ENCODE measurements at places on chromosomes 6 and 20. TPM values are rescaled to one million over a fixed set of nuclear protein-coding genes. Genes with fewer than 3 reads are reported as not detected.
A peak's percentile ranks its signal among the peaks of the same experiment; 100 is the strongest.

DNA sequence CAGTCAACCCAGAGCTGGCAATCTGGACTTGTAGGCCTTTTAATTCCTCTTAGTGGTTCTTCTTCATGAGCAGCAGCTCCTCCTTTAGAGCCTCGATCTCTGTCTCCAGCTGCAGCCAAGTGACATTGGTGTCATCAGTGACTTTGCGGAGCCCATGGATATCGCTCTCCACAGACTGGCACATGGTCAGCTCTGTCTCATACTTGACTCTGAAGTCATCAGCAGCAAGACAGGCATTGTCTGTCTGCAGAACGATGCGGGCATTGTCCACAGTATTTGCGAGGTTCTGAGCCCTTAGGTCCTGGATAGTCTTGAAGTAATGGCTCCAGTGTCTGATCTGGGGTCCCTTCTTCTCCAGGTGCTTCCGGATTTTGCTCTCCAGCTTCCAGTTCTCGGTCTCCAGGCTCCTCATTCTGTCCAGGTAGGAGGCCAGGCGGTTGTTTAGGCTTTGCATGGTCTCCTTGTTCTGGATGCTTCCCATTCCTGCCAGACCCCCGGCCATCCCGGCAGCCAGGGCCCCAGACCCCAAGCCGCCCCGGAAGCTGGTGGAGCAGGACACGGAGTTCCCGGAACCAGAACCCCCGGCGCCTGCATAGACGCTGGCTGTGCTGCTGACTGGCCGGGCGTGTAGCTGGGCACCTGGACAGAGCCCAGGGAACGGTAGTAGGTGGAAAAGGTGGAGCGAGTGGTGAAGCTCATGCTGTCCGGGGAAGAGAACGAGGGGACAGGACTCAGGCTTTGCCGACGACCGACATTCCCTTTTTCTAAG, 15.1 kb downstream of the RFPL4B start:
- no peak for DNase-seq
- H3K4me3 ChIP-seq: no peak overlapping the region
- H3K36me3 ChIP-seq: no peaks in the 10 kb centered on the region
- H3K27me3 ChIP-seq: no peaks in the 10 kb centered on the region
- H3K4me1 ChIP-seq: no peaks in the 10 kb centered on the region
- H3K27ac ChIP-seq: no peak overlapping the region

GRCh38 chr6:155115893-155116570, 120.9 kb downstream of the TIAM2 start:
- H3K4me3 ChIP-seq: no peak overlapping the region
- no peaks in the 10 kb centered on the region for H3K36me3 ChIP-seq
- H3K27ac ChIP-seq: no peak overlapping the region
- no peak for DNase-seq
- H3K4me1 ChIP-seq: no peaks in the 10 kb centered on the region
- H3K27me3 ChIP-seq: no peaks in the 10 kb centered on the region

NKAIN4 gene
- total RNA-seq: not detected

GRCh38 chr6:127288705-127289104, 22.0 kb downstream of the RNF146 start:
- no peaks in the 10 kb centered on the region for H3K27me3 ChIP-seq
- no peaks in the 10 kb centered on the region for H3K4me1 ChIP-seq
- H3K4me3 ChIP-seq: no peak overlapping the region
- H3K27ac ChIP-seq: no peak overlapping the region
- DNase-seq: no peak

GRCh38 chr20:45318948-45319347, 10.8 kb upstream of the MATN4 start:
- no peak overlapping the region for H3K4me3 ChIP-seq
- H3K27me3 ChIP-seq: no peaks in the 10 kb centered on the region
- no peak for DNase-seq
- no peaks in the 10 kb centered on the region for H3K4me1 ChIP-seq

- H3K27me3 ChIP-seq: no peaks in the 10 kb centered on the region
- no peak overlapping the region for H3K27ac ChIP-seq
- no peak overlapping the region for H3K4me3 ChIP-seq
Observed at GRCh38 chr6:34520645-34521462, 35.3 kb downstream of the SPDEF start.

OLIG3 gene
- total RNA-seq: not detected

DNA sequence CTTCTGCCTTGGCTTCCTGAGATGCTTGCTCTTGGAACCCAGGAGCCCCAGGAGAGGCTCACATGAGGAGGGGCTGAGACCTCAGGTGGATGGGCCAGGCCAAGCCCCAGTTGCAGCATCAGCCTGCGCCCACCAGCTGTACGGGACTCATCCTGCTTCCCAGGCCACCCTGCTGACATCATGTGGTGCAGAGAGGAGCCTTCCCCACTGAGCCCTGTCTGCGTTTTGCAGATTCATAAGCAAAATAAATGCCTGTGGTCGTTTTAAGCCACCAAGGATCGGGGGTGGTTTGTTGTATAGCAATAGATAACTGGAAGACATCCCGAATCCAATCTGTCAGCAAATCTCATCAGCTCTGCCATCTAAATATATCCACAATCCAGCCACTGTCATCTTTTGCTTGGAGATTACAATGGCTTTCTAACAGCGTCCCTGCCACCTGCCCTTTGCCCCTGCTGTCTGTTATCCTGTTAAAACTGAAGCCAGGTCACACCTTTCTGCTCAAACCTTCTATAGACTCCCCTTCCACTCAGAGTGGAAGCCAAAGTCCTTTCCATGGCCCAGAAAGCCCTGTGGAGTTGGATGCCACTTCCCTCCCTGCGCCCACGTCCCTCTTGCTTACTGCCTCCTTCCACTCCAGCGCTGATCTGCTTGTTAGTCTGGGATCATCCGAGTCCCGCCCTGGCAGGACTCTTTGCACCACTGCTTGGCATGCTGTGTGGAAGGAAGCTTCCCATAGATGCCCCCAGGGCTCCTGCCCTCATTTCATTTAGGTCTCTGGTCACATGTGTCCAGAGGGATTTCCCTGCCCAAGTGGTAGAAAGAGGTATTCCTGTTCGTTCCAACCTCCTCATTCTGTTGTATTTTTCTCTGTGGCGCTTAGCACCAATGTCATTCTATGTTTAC, 24.0 kb upstream of the MLN start:
- H3K27me3 ChIP-seq: no peaks in the 10 kb centered on the region
- no peaks in the 10 kb centered on the region for H3K36me3 ChIP-seq
- no peak overlapping the region for H3K27ac ChIP-seq
- no peak overlapping the region for H3K4me3 ChIP-seq

GRCh38 chr6:19891451-19891850, 54.3 kb downstream of the ID4 start:
- no peak for DNase-seq
- no peak overlapping the region for H3K4me3 ChIP-seq

DNA sequence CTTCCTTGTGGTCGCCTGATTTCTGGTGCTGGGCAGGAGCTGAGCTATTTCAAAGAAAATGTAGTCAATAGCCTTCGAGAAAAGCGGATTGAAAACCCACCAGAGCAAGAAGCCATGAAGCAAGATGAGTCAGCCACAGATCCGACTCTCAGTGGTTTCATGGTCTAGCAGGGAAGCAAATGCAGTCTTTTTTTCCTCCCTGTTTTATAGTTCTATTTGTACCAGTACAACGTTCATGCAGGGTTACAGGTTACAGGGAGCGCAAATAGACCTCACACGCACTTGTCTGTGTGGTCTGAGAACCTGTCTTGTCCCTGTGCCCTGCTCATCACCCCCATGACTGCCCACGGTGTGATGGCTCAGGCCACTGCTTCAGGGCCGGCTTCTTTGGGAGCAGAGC, 309.8 kb upstream of the SUPT3H start:
- no peaks in the 10 kb centered on the region for H3K36me3 ChIP-seq
- H3K27ac ChIP-seq: no peak overlapping the region
- no peak for DNase-seq
- H3K4me3 ChIP-seq: no peak overlapping the region

DNA sequence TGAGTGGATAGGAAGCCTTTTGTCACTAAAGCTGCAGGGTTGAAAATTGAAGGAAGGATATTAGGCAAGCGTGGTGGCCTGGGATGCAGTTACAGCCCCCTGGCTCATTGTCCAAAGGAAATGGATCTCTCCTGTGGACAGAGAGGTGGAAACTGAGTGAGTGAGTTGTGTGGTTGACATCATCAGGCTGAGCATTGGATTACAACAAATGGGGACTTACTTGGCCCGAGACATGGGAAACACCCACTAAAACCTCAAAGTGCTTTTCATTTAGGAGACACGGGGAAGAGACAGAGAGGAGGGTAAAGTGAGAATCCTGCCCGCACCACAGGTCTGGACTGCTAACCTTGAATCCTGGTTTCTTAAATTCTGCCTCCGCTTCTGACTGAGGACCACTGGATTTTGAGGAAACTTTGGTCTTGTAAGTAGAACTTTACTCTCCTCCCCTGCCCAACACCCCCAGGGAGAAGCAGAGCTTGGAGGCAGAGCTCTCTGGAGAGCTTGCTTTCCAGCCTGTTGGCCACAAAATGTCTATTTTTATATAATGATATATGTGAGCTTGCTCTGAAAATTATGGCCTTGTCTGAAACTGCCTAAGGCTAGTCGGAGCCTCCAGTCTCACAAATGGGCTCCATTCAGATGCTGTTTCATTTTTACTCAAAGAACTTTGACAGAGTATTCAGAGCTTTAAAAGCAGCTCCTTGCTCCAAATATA, at the start of gene PKIG:
Gene PKIG (plus strand): TSS at position 269 of the 715 bp plus-strand sequence. CDS start 31,978 bp downstream, outside the sequence.
- DNase-seq: peak; percentile 79
- H3K27me3 ChIP-seq: no peaks in the 10 kb centered on the region
- peaks cover 17% of the 10 kb centered on the region for H3K4me1 ChIP-seq
- peak within 1 kb of the TSS; percentile 44 for H3K4me3 ChIP-seq
- no peaks in the 10 kb centered on the region for H3K36me3 ChIP-seq
- peak within 1 kb of the TSS; percentile 91 for H3K27ac ChIP-seq

DNA sequence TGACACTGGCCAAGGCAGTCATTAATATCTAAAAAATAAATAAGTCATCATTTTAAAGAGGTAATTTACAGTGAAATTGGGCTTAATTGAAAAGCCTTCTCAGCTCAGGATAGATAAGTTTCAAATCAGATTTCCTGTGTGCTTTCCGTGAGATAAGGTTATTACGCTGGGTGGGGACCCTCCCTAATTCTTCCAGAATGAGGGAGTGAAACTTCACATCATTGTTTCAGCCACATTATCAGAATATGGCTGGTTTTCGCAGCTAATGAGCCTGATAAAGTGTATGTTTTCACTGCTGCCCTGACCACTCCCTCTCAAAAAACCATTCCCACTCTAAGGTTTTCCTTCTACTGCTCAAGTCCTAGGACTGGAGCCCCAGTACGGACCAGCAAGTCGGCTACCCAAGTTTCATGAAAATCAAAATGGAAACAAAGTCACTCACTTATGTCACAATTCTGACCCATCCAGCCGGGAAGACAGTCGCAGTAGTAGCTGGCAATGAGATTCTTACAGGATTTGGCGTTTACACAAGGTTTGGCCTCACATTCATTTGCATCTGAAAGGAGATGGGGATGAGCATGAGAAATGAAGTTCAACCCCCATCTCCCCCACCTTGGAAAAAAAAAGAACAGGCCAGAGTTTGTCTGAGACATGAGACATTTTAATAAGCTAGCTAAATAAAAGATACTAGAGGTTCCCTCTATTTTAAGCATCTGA, 24.6 kb downstream of the JAG1 start:
- DNase-seq: no peak
- no peak overlapping the region for H3K4me3 ChIP-seq
- peaks cover 3% of the 10 kb centered on the region for H3K4me1 ChIP-seq
- H3K36me3 ChIP-seq: no peaks in the 10 kb centered on the region
- H3K27ac ChIP-seq: peak overlapping the region; percentile 5

FAM184A gene
- 5.5 TPM for total RNA-seq

CST7 gene
- 1.2 TPM for total RNA-seq

ELOVL2 gene
- 0.09 TPM for total RNA-seq

DNA sequence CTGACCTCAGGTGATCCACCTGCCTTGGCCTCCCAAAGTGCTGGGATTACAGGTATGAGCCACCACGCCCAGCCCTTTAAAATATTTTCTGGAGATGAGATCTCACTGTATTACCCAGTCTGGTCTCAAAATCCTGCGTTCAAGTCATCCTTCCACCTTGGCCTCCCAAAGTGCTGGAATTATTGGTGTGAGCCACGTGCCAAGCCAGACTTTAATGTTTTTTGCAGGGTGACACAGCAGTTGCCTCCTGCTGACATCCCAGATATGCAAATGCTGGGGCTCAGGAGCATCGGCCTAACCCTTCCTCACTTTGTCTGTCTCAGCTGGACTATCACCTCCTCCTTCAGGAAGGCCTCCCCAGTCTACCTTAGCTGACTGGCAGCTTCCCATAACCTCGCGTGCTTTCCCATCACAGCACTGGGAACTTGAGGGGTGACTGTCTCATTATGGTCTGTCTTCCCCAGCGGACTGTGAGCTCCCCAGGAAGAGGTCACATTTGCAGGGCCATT, 14.3 kb upstream of the ID1 start:
- no peak overlapping the region for H3K27ac ChIP-seq
- no peaks in the 10 kb centered on the region for H3K27me3 ChIP-seq
- no peak overlapping the region for H3K4me3 ChIP-seq
- H3K36me3 ChIP-seq: no peaks in the 10 kb centered on the region
- DNase-seq: no peak

KIF6 gene
- total RNA-seq: not detected

DNA sequence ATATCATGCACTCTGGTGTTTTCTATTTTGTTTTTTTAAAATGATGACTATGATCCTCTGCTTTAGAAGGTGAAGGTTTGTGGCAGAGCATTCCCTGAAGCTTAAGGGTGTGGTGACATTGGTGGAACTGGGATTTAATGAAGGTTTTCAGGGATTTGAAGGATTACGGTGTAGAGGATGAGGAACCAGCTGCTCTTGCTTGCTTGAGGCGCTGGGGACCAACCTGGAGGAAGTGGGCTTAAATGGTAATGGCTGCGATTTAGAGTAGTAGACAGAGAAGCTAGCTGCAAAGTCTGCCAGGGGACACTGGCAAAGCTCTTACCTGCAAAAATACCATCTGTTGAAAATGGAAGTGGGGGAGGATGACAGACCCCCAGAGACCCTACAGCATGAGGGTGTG, 241.8 kb downstream of the CLIC5 start:
- no peak for DNase-seq
- no peak overlapping the region for H3K27ac ChIP-seq
- no peaks in the 10 kb centered on the region for H3K27me3 ChIP-seq
- H3K4me1 ChIP-seq: no peaks in the 10 kb centered on the region

CST2 gene
- not detected for total RNA-seq

TTLL9 gene
- 0.91 TPM for total RNA-seq

- H3K27me3 ChIP-seq: no peaks in the 10 kb centered on the region
- H3K4me3 ChIP-seq: no peak overlapping the region
- H3K36me3 ChIP-seq: no peaks in the 10 kb centered on the region
Observed at GRCh38 chr6:5303682-5304081, 42.4 kb downstream of the FARS2 start.
